ENCODE measurements at places on chromosomes 2 and 18. TPM values are rescaled to one million over a fixed set of nuclear protein-coding genes. Genes with fewer than 3 reads are reported as not detected.

DNA sequence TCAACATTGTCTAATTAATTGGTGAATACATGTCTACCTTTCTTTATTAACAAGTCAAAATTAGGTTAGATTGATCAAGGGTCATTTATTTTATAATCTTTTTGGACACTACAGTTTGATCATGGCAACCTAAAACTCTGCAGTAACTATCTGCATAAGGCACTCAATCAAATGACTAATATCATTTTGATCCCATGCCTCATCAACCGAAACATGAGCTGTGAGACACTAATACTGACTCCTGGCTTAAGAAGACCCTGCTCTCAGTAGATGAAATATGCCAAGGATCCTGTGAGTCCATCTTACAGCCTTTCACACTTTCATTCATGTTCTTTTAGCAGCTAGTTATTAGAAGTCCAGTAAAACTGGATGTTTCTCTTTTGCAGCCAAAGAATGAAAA lies 169.4 kb upstream of the CAVIN2 start:
- no peak for DNase-seq

- no peak for DNase-seq
Measured at GRCh38 chr2:45180779-45181178, 171.5 kb upstream of the SIX2 start.

DNA sequence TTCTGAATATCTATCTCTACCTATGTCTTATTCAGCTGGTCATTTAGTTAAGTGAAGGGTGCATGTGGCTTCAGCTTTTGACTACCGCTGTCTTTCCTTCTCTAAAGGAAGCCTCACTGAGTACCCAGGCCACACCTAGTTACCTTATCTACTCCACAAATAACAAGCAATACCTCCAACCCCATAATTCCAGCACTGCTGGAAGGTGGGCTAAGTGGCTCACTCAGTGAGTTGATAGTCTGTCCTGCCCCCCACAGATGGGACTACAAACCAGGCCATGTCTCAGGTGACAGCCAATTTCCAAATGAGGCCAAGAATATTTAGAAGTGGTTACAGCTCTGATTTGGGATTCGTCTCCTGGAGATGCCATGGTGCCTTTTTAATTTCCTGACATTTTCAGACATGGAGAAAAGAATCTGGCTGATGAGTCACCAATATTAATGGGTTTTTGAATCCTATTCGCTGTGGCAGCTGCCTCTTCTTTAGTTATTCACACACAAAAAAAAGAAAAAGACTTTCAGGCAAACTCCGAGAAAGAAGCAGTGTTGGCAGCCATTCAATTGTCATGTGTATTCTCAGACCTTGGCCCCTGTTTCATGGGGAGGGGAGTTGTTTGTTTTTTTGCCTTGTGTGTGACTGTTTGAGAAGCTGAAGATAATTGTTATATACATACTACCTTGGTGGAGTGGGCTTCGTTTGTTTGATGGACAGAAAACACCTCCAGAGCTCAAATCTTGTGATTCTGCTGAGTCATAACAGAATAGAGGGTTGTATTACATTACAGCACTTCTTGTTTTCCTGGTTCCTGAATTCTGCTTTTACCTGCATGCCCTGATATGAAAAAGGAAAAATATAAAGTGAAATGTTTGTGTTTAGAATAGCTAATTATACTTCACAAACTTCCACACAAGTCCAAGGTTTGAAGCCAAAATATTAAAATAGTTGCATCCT lies 64.2 kb downstream of the SCG2 start:
- no peak for DNase-seq

DNA sequence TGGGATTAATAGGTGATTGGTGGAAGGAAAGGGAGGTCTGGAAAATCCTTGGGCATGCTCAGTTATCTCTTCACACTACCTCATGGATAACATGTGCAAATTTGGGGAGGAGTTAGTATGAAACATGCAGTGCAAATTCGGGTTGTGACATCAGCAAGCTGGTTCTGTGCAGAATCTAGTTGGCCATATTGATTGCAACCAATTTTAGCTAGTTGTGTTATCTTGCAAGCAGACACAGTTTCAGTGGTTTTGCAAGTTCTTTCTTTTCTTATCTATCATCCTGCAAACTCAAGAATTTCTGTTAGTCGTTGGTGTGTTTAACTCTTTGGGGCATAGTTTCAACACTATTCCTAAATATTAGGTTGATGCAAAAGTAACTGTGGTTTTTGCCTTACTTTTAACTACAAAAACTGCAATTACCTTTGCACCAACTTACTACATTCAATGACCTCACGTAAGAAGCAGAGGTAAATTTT lies 135.4 kb downstream of the PTH2R start:
- no peak for DNase-seq

SLC9A4 gene
- not detected for total RNA-seq

KIAA2012 gene
- not detected for total RNA-seq

DNA sequence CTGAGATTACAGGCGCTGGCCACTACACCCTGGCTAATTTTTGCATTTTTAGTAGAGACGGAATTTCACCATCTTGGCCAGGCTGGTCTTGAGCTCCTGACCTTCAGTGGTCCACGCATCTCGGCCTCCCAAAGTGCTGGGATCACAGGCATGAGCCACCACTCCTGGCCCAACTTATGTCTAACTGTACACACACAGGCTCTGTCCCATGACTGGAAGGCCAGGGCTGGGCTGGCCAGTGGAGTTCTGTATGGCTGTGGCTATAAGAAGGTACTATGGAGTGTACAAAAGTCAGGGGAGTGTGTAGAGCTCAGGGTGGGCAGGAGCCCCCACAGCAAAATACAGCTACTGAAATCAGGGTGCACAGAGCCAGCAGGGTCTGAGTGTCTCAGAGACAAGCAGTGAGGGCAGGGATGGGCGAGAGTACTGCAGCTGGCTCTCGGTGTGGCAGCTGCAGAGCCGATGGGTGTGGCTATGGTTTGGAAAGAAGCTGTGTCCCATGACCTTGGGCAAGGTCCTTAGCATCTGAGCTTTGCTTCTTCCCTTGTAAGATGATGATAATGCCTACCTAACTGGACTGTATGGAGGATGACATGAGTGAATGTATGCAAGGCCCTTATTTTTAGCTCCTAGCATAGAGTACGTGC lies 10.4 kb upstream of the MSGN1 start:
- no peak for DNase-seq

ATF2 gene
- 37.5 TPM for total RNA-seq

DNA sequence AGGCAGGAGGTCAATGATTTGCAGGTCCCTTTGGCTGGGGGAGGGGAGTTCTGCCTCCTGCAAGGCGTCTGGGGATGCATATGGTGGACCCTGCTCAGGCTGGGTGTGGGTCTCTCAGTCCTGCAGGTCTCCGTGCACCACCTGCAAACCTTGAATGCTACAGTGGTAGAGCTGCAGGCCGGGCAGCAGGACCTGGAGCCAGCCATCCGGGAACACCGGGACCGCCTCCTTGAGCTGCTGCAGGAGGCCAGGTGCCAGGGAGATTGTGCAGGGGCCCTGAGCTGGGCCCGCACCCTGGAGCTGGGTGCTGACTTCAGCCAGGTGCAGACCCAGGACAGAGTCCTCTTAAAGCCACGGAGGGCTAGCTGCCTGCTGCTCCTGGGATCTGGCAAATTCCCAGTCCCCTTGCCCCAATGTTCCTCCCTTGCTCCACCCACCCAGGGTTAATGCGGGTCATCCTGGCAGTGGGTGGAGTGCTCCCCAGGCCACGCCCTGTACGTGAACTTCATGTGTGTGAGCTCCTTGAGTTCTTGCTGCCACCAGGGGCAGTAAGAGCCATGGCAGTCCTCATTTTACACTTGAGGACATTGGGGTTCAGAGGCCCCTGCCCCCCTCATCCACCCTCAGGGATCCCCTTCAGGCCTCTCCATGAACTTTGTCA lies 3.1 kb downstream of the PROM2 start:
- peak; percentile 76 for DNase-seq

DNA sequence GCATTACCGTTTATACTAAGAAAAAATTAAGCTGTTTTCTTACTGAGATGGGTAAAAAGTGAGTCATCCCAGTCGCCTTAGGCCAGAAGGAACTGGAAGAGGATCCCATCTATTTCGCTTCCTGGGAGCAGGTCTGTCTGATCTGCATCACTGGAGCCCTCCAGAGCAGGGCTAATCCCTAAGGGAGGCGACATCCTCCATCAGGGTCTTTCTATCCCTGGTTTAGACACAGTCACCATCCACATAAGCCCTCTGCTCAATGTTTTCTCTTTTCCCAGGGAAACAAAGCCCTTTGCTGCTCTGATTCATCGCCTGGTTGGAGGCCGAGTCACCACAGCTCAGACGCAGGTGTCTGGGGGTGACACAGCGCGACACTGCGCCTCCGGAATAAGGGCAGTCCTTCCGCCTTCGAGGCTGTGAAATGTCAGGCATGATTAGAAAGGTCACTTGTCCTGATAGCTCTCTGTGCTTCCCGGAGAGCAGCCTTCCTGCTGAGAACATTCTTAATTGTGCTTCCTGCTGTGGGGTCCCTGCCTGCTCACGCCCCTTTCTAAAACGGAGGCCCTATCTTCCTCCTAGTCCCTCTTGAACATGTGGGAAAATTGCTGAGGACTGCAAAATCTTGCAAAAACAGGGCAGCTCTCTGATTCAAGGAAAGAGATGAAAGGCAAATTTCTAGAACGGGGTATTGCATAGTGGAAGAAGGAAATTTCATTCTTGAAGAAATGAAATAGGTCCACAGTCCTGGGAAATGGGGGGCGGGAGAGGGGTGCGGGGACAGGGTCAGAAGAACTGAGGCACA lies 56.3 kb downstream of the MARCHF4 start:
- peak; percentile 58 for DNase-seq

- DNase-seq = no peak
Measured at GRCh38 chr2:241820625-241821384, 11.8 kb downstream of the NEU4 start.

- no peak for DNase-seq
Measured at GRCh38 chr2:37357530-37357929, 13.1 kb downstream of the QPCT start.

DNA sequence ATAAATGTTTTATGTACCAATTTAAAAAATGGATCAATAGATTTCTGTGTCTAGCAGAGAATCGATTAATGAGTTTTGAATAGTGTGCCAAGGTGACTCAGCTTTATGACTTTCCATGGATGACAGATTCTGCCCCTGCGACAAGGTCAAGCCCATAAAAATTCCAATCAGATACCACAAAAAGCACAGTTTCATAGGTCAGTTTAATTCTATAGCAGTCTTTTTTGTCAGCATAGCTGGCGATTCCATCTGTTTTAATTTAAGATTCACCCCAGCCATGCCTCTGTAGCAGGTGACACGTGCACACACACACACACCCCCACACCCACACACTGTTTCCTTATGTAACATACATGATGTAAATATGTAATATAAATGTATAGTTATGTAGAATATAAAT lies 28.9 kb downstream of the RAB31 start:
- no peak for DNase-seq

UPP2 gene
- total RNA-seq = not detected

- DNase-seq = no peak
Measured at GRCh38 chr2:55842046-55842445, 81.5 kb downstream of the EFEMP1 start.

- no peak for DNase-seq
Measured at GRCh38 chr2:147910990-147911473, 66.2 kb downstream of the ACVR2A start.

GRCh38 chr2:238863231-238863630 lies 15.3 kb downstream of the TWIST2 start:
- DNase-seq = no peak

GRCh38 chr18:45399643-45400042 lies 215.6 kb upstream of the SLC14A2 start:
- no peak for DNase-seq

GRCh38 chr2:119449521-119449920 lies 17.9 kb downstream of the TMEM37 start:
- no peak for DNase-seq

LOXL3 gene
- 1.4 TPM for total RNA-seq

GRCh38 chr2:165886487-165887146 lies 67.0 kb downstream of the TTC21B start:
- DNase-seq = no peak

SPOPL gene
- 14.9 TPM for total RNA-seq

IGFBP2 gene
- 46.8 TPM for total RNA-seq

GRCh38 chr2:75153221-75153620 lies 46.1 kb downstream of the TACR1 start:
- DNase-seq = no peak

DNA sequence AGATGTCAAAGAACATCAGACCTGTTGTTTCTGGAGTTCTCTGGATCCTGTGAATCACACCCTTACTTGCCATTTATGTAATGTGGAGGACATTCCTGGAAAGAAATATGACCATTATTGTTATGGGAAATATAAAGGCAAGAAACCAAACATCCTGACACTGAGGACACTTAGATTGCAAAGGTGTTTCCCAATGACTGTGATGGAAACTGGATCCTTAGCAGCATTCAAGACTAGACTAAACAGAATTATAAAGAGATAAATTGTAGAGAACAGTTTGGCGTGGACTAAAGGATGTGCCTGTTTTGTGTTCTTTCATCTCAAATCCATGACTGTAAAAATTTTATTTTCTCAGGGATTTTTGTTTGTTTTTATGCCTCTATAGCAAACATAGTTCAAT lies 347.7 kb upstream of the SLC14A2 start:
- DNase-seq = no peak

DNA sequence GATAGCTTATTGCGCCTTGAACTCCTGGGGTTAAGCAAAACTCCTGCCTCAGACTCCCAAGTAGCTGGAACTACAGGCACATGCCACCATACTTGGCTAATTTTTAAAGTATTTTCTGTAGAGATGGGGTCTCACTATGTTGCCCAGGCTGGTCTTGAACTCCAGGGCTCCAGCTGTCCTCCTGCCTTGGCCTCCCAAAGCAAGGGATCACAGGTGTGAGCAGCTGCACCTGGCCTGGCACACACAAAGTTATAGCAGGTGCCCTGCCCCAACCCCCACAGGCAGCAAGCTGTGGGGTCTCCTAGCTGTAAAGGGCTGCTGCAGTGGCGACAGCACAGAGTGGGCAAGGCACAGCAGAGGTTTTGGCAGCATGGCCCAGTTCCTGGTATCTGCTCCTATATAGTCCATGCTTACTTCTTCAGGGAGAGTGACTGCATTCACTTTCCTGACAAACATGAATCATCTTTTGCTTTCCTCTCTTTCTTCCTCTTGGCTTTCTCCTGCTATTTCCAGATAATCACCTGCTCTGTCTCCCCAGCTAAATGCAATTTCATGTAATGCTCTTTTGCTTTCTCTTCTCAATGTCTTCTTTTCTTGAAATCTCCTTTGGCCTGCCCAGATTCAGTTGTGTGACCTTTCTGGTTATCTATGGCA lies 27.3 kb upstream of the METAP1D start:
- no peak for DNase-seq

GRCh38 chr2:65366595-65367125 lies 65.7 kb downstream of the SPRED2 start:
- DNase-seq = peak; percentile 97

DNA sequence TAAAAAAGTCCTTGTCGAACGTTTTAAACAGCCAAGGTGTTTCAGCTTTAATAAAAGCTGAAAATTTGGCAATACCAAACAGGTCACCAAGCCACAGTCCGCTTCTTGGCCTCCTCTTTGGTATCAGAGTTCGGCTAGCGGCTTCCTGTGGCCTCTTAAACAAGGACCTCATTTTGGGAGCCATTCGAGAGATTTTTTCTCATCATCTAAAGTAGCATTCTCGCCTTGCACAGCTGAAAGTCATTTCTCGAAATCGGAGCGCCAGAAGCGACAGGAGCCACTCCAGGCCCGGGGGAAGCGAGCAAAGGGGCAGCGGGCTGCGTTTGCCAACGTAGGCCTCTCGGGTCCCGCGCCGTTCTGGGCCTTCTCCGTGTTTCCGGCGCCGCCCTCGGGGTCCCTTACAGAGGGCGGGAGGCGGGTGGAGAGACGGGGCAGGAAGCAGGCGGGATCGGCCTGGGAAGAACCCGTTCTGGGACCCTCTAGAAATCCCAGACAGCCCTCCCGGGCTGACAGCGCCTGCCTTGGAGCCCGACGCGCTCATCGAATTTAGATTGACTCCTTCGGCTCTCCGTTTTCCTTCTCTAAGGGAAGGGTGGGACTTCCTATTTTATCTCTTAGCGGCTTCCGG lies 522 bp upstream of the ZNF407 start:
- DNase-seq = peak; percentile 76

TP53I3 gene
- 38.4 TPM for total RNA-seq

Data from foreskin keratinocyte (primary cell).